ENCODE measurements at places on chromosomes 16 and 17.

DNA sequence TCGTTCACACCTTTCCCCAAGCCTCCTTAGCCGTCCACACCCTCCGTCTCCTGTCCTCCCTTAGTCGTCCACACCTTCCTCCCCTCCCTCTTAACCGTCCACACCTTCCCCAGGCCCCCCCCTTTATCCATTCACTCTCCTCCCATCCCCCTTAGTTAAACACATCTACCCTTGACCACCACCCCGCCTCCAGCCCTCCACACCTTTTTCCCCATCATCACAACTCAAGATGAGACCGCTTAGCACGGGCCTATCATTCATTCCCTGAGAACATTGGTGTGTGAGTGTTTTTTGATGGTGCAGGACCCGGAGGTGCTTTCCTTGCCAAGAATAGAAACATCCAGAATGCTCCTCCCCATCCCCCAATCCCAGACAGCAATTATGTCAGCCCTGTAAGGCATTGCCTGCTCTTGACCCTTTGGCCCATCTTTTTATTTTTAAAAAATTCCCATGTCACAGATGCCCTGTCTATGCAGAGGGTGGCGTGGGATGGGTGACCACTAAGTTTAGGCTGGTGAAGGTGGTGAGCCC, 1.4 kb downstream of the TENT4B start:
- DNase-seq = peak; percentile 17

DNA sequence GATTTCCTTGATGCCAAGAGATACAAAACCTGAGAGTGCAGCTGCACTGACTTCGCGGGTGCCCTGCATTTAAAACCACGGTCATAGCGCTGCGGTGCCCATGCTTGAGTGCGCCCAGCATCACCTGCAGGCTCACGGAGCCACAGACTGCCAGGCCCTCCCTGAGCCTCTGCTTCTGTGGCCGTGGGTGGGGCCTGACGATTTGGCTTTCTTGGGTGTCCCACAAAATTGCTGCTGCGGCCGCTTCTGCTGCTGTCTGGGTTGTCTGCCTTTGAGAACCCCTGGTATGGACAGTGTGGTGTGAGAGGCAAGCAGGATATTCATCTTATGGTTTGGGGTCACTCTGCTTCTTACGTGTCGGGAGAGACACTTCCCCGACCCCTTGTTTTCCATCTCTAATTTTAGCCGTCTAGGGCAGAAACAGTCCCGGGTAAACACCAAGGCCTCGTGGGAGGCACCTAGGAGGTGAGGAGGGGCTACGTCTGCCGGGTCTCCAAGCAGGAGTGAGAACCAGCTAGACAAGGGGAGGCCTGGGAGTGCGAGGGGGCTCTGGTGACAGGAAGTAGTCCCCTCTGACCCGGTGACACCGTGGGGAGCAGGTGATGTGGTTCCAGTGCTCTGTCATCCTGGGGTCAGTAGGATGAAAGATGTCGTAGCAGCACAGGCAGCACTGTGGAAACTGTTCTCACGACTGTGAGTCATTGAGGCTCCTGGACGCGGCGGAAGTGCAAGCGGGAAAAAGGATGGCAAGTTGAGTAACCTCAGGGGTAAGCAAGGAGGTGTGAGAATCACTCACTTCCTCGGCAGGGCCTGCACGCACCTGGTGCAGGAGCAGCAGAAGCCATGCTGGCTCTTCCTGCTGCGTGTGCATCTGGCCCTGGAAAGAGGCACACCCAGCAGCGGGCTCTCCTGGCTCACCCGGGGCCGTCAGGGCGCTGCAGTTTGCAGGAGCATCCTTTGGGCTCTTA, 176.3 kb downstream of the RPTOR start:
- peak; percentile 24 for DNase-seq

GRCh38 chr17:31254654-31255053, 42.4 kb downstream of the OMG start:
- DNase-seq = no peak

GRCh38 chr17:47225911-47226688, 17.0 kb downstream of the MYL4 start:
- DNase-seq = peak; percentile 35

DNA sequence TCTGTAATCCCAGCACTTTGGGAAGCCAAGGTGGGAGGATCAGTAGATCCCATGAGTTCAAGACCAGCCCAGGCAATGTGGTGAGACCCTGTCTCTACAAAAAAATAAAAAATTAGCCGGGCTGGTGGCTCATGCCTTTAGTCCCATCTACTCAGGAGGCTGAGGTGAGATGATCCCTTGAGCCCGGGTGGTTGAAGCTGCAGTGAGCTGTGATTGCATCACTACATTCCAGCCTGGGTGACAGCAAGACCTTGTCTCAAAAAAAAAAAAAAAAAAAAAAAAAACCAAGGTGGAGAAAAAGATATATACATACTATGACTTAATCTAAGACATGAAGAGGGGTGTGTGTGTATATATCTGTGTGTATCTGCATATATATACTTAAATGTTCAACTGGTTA, 26.7 kb downstream of the BBS2 start:
- DNase-seq = peak; percentile 28

DNA sequence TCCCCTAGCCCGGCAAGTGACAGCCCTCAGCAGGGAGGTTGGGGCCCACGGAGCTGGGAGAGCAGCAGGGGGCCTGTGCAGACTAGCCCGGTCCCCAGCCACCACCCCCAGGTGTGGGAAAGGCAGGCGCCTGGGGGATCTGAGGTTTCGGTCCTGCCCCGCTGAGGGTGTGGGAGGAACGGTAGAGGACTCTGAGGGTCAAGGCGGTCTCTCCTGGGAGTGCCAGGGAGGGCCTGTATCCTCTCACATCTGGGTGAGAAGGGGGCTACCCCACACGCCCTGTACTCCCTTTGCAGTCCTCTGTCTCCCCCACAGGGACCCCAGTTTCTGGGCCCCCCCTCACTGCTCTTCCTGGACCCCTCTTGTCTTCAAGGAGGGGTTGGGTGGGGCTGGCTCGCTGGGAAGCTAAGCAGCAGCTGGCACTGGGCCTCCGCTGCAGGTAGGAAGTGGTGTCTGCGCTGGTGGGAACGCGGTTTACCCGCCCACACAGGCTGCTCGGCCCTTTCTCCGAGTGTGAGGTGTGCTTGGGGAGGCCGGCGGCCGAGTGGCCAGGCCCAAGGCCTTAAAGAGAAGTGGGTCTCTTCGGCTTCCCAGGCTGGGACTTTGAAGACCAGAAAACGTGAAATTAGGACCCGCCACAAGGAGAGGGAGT, 15.4 kb downstream of the CD7 start:
- DNase-seq = no peak

- no peak for DNase-seq
Observed at GRCh38 chr17:61474934-61475333, 22.7 kb downstream of the TBX4 start.

- DNase-seq = no peak
Observed at GRCh38 chr16:73217654-73218053, 169.7 kb upstream of the ZFHX3 start.

DNA sequence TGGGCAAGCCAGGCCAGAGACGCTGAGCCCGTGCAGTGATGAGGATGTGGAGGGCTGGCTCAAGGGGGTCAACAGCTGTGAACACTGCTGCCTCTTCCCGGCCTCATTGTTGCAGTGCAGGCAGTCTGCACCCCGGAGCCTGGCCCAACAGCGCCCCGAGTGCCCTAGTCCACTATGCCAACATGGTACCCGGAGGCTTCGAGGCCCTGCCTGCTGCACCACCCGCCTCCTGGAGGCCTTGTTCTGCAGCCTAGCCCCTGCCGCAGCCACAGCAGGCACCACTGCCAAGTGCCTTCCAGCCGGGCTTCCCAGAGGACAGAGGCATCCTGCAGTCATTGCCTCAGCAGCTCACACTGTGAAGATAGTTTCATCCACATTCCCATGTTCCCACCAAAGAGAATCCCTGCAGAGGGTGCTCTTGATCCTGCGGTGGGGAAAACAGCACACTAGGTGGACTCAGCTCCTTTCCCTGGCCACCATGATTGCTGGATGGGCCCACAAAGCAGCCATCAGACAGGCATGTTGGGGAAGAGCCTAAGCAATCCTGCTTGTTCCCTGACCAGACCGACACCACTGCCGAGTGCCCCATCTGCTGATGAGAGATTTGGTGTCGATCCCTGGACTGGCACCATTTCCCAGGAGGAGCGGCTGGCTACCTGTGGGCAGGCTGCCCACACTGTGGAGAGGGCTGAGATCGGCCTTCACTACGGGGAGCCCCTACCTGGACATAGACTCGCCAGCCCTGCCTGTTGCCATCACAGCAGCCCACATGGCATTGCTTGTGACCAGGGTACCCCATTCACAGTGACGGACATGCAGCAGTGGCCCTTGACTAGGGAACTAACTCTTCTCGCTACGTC, 44.9 kb downstream of the USP22 start:
- no peak for DNase-seq
